LHCN-M2 (cell line): ENCODE measurements at places on chromosomes 1 and 21.

GRCh38 chr1:209825591-209826434, 2.0 kb upstream of the UTP25 start:
- DNase-seq = no peak

DNA sequence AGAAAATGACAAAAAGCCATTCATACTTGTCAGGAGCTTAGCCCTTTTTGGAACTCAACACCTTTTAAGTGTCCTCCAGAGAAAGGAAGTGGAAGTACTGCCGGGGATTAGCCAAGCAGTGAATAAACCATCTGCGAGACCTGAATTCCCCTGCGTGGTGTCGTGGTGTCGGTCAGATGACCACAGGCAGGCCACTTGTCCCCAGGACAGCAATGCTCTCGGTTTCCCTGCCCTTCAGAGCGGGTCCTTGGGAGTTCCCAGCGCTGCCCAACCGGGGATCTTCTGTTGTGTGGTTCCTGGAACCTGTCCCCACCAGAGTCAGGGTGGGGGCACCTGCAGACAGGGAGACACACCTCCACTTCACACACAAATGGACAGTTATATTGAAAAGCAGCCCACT, 9.2 kb downstream of the GPR157 start:
- DNase-seq = no peak

DNA sequence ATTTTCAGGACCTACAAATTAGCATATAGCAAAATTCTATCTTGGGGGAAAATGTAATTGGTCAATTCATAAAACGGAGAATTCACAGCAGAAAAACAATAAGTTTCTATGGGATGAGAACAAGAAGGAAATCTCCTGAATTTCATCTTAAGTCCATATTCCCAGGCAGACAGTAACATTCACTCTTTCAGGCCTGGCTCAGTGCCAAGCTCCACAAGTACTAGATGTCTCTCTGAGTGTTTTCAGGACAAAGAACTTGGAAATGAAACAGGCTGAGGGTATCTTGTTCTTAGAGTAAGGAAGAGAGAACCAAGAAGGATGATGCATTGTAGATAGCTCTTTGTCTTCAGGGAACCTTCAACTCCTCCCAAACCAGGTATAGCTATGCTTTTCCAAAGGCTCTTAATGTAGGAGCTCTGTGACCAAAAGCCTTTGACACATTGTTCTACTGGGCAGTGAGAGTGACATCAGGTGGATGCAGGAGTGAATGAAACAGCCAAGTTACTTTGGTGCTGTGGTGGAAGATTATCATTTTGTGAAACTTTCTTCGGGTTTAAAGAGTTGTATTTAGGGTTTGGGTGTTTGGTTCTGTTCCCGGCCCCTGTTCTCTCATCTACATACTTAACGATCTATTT, 298.3 kb downstream of the GPATCH2 start:
- peak; percentile 12 for DNase-seq

DNA sequence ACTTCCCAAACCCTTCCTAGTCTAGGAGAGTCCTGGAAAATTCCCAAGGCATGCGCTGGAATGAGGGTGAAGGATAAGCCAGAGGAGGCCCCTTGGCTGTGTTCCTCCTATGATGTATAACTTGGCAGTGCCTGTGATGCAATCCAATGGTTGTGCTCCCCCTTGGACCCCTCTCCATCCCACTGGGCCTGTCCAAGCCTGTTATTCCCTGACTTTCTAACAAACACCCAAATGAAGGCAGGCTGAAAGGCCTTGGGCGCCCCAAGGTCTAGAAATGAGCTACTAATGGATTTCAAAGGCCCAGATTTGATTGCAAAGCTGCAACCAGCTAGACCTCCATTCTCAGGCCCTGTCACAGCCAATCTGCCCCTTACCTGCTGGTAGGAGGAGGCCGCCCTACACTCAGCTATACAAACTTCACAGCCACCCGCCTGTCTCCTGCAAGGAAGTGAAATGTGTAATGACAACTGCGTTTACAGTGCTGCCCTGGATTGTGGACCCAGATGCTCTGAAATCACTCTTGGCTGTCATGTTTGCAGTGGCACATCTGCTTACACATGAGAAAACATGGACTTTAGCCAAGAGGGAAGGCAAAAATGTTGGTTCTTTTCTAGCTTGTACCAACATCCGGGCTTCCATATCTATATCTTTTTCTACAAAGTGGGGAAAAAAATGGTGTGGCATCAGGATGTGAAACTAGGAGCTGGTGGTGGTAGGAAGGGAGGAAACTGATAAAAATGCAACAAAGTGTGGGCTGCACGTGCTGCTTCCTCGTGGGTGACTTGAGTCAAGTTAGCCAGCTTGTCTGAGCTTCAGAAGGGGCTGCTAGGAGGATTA, 130.4 kb downstream of the TRABD2B start:
- DNase-seq = no peak

DNA sequence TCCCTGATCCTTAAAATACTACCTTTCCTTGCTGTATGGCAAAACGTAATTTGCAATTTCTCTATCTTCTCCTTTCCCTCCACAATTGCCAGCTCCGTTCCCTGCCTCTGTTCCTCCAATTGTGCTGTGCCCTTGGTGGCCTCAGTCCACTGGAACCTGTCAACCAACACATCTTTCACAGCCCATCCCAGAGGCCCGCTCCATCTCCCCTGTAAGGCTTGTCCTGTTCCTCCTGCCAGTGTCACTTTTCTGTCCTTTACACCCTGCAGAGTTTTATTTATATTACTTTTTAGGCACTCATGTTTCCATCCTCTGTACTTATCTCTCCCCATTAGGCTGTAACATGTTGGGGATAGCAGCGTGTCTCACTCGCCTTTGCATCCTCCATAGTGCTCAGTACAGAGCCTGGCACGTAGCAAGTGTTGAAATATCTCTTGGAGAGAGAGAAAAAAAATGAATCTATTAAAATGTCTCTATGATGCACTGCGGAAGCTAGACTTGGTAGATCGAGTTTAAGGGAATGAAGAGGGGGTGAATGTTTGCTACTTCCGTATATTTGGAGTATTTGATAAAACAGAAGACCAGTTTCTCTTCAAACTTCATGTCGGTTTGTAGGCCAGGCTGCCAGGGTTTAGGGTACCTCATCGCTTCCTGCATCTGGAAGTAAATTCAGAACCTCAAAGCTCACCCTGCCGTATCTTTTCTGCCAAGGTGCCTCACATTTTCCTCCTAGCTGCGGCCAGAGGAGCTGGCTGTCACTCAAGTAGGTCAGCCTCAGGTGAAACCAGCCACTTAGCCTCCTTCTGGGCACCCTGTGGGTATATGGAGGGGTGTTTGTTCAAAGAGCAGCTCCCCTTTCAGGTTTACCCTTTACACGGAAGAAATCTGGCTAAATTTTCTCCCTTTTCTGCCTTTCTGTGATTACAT, 303.8 kb downstream of the TM2D1 start:
- no peak for DNase-seq

GRCh38 chr1:52473039-52473438, 68.6 kb downstream of the PRPF38A start:
- DNase-seq = no peak

- DNase-seq = no peak
These were observed 4.8 kb downstream of the ETV3 start for GRCh38 chr1:157133426-157133825.

DNA sequence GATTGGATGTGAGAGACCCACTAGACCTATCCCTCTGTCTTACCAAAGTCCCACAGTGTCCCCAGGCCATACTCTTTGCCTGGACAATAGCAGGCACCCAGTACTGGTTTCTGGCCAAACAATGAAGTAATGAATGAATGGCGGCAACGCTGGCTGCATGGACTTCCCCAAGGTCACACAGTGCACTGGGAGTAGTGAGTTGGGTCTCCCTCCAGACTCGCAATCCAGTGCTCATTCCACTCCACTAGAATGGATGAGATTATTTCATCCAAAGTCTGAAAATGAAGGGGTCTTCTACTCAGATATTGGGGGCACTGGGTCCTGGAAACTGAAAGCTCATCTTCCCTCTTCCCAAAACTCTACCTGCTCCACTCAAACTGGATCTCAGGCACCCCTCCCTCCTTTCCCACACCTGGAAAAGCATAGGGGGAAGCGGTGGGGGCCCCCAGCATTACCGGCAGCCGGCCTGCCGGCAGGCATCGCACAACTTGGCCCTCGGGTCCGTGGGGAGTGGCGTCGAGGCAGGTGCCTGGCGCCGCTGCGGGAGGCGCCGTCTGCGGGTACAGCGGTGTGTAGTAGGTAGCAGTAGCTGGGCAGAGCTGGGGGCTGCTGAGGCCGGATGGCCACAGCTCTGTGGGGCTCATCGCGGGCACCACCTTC, 816 bp downstream of the E2F2 start:
- no peak for DNase-seq

GRCh38 chr1:54176621-54177327, 23.1 kb downstream of the CYB5RL start:
- DNase-seq = no peak

DNA sequence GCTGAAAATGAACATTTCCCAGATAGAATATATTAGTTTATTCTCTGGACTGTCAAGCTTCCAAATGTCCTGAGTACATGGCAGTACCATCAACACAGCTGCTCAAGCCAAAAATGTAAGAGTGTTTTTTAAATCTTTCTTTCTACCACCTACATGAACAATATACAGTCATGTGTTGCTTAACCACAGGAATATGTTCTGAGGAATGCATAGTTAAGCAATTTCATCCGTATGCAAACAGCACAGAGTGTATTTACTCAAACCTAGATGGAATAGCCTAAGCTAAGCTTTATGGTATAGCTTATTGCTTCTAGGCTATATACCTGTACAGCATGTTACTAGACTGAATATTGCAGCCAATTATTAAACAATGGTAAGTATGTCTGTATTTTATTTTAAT, 561.9 kb upstream of the ADGRL4 start:
- no peak for DNase-seq

- DNase-seq = no peak
These were observed 10.0 kb upstream of the ARHGAP29 start for GRCh38 chr1:94247138-94248094.

GRCh38 chr1:184036517-184036949, 995 bp downstream of the COLGALT2 start:
- peak; percentile 28 for DNase-seq

GRCh38 chr1:1304331-1305299, 3.1 kb downstream of the ACAP3 start:
- peak; percentile 77 for DNase-seq

DNA sequence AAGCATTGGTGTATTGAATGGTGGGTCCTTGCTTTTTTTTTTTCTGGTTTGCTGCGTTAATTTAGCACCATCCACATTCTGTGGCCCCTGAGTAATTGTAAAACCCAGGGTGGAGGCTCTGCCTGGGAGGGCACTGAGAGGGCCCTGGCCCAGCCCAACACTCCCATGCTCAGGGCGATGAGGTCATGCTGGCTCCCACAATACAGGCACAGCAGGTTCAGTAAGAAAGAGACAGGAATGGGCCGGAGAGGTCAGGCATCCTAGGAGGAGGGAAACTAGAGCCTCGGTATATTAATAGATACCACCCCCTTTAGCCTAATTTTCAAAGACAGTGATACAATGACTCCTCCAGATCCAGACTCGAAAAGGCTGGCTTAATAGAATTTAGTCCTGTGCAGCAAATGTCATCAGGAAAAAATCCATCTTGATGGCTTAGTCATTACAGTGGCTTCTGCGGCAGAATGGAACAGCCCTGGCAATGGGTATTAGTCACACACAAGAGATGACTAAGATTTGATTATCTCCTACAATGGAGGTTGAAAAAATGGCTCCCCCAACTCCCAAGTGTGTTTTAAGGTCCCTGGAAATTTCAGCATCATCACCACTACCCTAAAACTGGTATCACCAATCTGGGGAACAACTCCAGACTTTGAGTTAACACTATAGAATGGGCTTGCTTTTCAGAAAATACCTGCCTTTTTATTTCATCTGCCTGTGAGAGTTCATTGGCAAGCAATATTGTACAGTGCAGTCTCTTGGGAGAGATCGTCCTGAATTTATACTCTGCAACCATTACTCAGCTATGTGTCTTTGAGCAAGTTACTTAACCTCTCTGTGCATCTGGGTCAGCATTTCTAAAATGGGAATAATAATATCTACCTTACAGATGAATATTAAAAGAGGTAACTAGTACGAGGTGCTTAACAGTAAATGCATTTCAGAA, 43.9 kb upstream of the LYST start:
- peak; percentile 98 for DNase-seq

- peak; percentile 37 for DNase-seq
These were observed 78.9 kb downstream of the SLC66A1 start for GRCh38 chr1:19390901-19391595.

DNA sequence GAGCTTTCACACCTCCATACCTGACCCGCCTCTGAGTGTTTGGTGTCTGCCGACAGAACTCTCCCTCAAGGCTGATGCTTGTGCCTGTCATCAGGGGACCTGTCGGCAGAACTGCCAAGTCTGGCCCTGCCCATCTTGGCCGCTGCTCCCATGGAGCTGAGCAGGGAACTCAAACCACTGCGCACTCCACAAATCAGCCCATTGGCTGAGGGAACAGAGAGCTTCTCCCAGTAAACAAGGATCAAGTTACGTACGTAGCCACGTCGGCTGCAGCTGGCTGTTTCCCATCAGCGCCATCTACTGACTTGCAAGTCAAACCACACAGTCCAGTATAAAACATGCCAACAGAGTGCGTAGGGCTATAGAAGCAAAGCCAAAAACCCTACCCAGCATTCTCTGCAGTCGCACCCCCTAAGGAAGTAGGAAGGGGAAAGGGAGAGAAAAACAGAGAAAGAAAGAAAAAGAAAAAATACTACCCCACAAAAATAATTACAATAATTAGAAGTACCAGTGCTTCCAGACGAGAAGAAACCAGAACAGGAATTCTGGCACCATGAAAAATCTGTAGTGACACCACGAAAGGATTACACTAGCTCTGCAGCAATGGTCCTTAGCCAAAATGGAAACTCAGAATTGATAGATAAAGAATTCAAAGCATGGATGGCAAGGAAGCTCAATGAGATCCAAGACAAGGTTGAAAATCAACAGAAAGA, 13.1 kb downstream of the KRTAP13-1 start:
- DNase-seq = no peak

DNA sequence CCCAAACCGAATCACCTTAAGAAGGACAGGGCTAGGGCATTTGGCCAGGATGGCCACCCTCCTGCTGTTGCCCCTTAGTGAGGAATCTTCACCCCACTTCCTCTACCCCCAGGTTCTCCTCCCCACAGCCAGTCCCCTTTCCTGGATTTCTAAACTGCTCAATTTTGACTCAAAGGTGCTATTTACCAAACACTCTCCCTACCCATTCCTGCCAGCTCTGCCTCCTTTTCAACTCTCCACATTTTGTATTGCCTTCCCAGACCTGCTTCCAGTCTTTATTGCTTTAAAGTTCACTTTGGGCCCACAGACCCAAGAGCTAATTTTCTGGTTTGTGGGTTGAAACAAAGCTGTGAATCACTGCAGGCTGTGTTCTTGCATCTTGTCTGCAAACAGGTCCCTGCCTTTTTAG, 3.6 kb downstream of the BTG2 start:
- no peak for DNase-seq

DNA sequence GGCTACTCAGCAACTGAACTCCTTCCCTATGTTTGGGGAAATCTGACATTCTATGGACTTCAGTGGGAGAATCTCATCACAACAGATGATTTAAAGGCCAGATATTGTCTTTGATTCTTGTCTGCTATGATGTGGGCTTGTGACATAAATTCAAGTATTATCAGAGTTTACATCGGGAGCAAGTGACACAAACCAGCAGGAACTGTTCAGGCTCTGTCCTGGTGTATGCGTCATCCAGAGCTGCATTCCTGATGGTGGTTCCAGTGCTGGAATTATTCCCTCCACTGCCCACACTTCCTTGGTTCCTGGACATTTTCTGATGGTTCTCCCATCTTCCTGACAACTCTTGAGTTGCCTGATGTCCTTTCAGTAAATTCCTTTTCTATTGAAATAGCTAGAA, 10.8 kb upstream of the LSM10 start:
- peak; percentile 55 for DNase-seq
